Adrenal gland (tissue), 19 donors: ENCODE measurements at places on chromosomes 11 and 22. TPM values are rescaled to one million over a fixed set of nuclear protein-coding genes. Genes with fewer than 3 reads are reported as not detected.

DNA sequence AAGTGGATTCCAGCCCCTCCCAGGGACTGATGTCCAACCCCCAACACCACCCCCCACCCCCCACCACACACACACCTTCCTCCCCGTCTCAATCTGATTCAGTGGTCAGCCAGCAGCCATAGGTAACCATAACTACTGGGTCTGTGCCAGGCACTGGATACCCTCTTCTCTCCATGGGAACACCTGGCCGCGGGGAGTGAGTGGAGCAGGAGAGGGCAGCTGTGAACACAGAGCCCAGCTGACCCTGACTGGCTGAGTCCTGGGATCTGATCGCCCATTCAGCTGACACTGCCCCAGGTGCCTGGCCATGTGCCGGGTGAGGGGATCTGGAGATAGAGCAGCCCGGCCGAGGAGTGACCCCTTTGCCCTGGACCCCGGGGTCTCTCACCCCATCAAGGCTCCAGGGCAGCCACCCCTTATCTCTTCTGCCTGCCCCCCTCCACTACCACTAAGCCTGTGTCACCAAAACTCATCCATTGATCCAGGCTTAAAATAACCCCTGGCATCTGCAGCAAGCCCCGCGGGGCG is 2.6 kb upstream of the SHISA8 start:
- DNase-seq: no peak
- H3K4me1 ChIP-seq: peaks cover 45% of the 10 kb centered on the region
- no peak overlapping the region for H3K4me3 ChIP-seq
- no peaks in the 10 kb centered on the region for H3K36me3 ChIP-seq
- H3K27ac ChIP-seq: peak overlapping the region; percentile 62

The RAB36 gene
- total RNA-seq: 8.3 TPM

The ARHGAP8 gene
- total RNA-seq: 0.80 TPM

The DSCAML1 gene
- 1.7 TPM for total RNA-seq

- H3K4me1 ChIP-seq: no peaks in the 10 kb centered on the region
- no peak for DNase-seq
- H3K4me3 ChIP-seq: no peak overlapping the region
- no peaks in the 10 kb centered on the region for H3K36me3 ChIP-seq
Measured at GRCh38 chr22:47884200-47884599, 1121.8 kb downstream of the TBC1D22A start.
